ENCODE measurements at places on chromosomes 4 and X. TPM values are rescaled to one million over a fixed set of nuclear protein-coding genes. Genes with fewer than 3 reads are reported as not detected.

GRCh38 chr4:4472344-4472958 lies 69.4 kb downstream of the STX18 start:
- DNase-seq, result no peak

DNA sequence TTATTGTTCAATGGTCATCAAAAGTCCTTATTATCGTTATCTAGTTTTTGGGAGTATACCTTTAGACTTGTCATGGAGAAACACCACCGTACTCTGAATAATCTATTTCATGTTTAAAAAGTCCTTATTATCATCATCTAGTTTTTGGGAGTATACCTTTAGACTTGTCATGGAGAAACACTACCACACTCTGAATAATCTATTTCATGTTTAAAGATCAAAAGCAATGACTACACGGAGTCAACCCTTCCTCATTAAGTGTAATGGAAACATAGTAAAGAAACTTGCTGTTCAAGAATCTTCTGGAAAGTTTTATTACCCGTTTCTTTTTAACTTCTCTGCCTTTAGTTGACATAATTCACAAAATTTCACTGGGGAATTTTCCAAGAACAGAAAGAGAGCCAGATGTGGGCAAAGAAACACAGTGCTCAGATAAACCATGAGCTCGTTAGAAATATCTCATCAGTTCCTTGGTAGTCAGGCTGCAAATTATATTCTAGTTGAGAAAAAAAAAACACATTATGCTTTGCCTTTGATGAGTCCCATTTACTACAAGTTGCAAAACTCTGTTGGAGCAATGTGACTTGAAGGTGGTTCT lies 158.8 kb downstream of the AFAP1 start:
- DNase-seq, result no peak

DNA sequence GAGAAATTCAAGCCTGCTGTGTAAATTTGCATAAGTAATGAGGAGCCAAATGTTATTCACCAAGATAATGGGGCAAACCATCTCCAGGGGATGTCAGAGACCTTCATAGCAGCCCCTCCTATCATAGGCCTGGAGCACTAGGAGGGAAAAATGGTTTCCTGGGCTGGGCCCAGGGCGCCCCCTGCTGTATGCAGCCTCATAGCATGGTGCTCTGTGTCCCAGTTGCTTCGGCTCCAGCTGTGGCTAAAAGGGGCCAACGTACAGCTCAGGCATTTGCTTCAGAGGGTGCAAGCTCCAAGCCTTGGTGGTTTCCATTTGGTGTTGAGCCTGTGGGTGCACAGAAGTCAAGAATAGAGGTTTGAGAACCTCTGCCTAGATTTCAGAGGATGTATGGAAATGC lies 859.3 kb downstream of the RPA4 start:
- no peak for DNase-seq

DNA sequence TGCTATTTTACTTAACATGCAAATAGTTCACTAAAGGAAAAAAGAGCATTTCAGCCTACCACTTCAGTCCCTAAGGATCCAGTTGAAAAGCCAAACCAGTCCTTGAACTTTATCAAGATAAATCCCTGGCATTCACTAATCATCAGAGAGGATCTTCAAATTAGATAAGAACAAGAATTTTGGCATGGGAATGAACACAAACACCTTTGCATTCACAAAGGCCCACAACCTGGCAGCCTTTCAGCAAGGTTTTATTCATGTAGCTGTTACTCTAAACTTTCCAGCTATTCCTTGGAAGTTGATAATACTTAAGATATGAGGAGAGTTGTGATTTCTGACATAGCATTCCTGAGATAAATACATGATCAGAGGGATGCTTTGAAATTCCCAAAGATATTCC lies 193.4 kb downstream of the LRBA start:
- no peak for DNase-seq

GRCh38 chr4:823176-823760 lies 2.7 kb downstream of the CPLX1 start:
- no peak for DNase-seq

- no peak for DNase-seq
Observed at GRCh38 chr4:158786121-158786601, 17.3 kb downstream of the FNIP2 start.

GRCh38 chr4:18930487-18930886 lies 908.9 kb upstream of the LCORL start:
- DNase-seq, result no peak

NAP1L3 gene
- total RNA-seq, result 3.2 TPM

MAOA gene
- 102 TPM for total RNA-seq

NDUFA1 gene
- 25.8 TPM for total RNA-seq

SLC49A3 gene
- total RNA-seq, result 11.0 TPM
